ENCODE measurements at places on chromosomes 7 and 10. TPM values are rescaled to one million over a fixed set of nuclear protein-coding genes. Genes with fewer than 3 reads are reported as not detected.

The MMD2 gene
- total RNA-seq = not detected

- no peak for DNase-seq
Observed at GRCh38 chr7:141280100-141280499, 206.2 kb downstream of the TMEM178B start.

DNA sequence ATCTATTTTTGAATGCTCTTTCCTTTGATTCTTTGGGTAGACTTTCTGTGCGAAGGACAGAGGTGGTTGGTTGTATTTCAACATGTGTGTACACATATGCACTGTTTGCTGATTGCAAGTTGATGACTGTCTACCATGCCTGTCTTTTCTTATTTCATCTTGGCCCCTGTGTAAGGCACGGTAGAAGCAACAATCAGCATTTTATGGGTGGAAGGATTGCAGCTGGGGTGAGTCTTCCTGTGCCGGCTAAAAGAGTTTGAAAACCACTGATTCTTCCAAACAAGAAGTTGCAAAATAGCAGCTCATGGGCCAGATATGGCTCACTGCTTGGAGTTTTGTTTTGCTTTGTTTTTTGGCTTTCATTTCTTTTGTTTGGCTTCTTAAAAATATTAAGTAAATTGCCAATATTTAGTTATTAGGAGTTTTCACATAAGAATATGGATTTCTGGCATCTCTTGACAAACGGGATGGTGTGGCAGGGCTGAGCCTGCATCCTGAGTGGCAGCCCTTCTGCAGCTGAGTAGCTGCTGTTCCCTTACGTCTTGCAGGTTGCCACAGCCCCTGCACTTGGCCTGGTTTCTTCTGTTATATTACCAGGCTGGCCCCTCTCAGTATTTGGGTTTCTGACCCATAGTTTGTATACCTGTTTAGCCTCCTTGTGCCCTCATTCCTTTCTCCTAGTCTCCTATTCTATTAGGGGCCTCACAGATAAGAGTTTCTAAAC lies 7.2 kb downstream of the ZNF862 start:
- no peak for DNase-seq

The AGAP6 gene
- total RNA-seq = 11.8 TPM

GRCh38 chr10:44814929-44815328 lies 96.2 kb upstream of the TMEM72 start:
- no peak for DNase-seq

The TAS2R3 gene
- 0.63 TPM for total RNA-seq

DNA sequence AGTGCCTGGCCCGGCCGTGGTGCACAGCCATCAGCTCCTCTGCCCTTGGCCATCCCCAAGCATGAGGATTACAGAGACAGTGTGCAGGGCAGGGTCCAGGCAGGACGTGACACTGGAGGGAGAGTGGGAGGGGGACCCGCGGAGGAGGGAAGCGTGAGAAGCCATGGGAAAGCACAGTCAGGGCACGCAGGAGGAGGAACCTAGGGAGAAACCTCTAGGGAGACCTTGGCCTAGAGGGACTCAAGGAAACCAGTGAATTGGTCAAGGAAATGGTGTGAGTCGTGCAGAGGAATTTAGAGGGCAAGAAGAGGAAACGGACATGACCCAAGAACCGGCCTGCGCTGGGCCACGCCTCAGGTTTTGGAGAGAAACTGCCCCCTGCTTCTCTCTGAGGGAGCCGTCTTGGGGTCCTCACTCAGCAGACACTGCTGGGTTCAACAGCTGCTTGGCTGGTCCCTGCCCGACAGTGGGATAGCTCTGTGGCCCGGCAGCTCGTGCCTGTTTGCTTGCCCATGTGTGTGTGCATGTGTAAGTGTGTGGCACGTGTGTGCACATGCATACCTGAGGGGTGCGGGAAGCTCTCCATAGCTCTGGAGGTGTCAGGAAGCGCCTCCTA lies 3.2 kb downstream of the OPN4 start:
- DNase-seq = no peak

- DNase-seq = no peak
Observed at GRCh38 chr7:135209225-135209834, 2.0 kb downstream of the WDR91 start.

The DNAJC30 gene
- 6.1 TPM for total RNA-seq

- no peak for DNase-seq
Observed at GRCh38 chr7:423312-424260, 96.1 kb downstream of the PDGFA start.

DNA sequence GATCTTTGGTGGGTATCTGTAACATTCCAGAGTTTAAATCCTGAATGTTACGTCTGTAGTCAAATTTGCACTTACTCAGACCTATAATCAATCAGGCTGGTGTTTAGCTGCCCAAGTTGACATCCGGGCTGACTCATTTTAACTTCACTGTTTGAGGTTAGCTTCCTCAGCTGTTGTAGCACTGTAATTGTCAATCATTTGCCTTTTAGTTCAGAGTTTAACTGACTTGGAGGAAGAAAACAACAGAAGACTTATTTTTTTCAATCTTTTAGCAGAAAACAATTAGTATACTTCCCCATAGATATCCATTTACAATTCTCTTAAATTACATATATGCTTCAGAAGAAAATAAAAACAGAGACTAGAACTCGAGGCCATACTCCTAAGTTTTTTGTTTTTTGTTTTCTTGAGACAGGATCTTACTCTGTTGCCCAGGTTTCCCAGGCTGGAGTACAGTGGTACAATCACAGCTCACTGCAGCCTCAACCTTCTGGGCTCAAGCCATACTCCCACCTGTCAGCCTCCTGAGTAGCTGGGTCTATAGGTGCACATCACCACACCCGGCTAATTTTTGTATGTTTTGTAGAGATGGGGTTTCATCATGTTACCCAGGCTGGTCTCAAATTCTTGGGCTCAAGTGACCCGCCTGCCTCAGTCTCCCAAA lies 38.5 kb upstream of the LRRC17 start:
- DNase-seq = peak; percentile 51

- DNase-seq = peak; percentile 11
Observed at GRCh38 chr7:11831736-11832495, at the start of gene THSD7A. Gene THSD7A (minus strand): TSS chr7:11832198. CDS start chr7:11831946, 252 bp downstream.

The SLC16A12 gene
- total RNA-seq = not detected

Measured in activated CD4-positive, alpha-beta memory T cell treated with anti-CD3 and anti-CD28 coated beads for 36 hours (primary cell).